Activated gamma-delta T cell treated with anti-CD3 and anti-CD28 coated beads, Interleukin-2, amount 50 U/mL, for 16 hours (primary cell): ENCODE measurements at places on chromosomes 6 and 20.
A peak's percentile ranks its signal among the peaks of the same experiment; 100 is the strongest.

DNA sequence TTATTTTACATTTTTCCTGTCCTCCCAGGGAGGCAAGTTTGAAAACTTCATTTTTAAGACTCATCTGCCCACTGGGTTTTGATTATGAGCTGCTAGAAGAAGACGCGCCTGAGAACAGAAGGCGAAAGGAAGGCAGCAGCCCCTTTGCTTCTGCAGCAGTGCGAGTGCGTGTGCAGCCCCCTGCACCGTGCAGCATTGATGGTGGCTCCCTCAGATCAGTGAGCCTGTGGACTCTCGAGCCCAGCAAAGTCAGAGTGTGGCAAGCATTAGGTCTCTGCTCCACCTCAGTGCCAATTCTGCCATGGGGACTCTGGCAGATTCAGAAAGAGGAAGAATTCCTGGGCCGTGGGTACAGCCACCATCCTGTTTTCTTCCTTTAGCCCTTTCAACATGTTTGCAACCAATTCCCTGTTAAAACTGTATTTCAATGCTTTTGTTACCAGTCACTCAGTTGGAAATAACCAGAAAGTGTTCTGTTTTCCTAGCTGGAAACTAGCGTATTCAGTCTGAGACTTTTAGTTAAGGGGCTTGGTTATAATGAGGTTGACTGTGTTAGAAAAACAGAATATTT, 134.8 kb upstream of the OGFRL1 start:
- DNase-seq, result no peak

DNA sequence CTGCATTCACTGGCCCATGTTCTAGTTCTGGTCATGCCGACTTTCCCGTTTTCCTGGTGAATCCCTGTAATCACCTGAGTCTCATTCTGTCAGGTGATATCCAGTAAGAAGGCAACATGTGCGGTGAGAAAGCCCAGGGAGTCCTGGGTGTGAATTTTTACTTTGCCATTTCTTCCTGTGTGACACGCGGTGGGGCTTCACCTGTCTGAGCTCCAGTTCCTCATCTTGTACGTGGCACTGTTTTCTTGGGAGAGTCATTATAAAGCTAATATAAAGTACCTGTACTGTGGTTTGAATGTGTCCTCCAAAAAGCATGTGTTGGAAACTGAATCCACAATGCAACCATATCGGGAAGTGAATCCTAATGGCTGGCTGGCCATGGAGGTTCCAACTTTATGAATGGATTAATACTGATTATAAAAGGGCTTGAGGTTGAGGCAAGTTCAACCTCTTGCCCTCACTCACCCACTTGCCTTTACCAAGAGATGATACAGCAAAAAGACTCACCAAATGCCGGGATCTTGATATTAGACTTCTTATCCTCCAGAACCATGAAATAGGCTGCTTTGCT, 5.1 kb downstream of the HLA-E start:
- no peak for DNase-seq

DNA sequence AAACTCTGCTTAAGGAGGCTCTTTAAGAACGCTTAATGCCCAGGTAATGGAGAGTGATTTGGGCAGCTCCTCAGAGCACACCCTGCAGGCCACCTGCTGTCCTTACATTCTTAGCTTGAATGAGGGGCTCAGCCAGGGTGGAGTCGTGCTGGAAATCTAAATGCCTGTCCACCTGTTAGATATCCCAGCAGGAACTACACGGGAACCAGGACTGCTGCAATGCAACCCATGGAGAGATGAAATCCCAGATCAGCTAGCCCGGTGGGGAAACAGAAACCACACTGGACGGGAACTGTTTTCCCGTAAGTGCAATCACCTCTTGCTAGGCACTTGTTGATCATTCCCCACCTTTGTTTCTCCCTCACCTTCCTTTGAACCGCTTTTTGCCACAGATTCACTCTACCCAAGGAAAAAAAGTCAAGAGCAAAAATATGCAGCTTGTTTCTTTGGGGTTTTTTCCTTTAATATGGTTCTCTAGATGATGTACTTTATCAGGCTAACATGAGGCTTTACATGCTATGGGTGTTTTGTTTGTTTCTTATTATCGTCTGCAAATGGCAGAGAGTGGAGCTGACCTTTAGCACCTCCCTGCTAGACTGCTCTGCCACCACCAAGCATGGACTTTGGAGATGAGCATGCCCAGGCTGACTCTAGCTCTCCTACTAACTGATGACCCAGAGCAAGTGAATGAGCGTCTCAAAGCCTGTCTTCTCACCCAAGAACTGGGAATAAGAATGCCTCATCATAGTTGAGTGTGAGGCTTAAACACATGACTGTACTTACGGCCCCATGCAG, 125.9 kb upstream of the TNFAIP3 start:
- DNase-seq, result no peak

- no peak for DNase-seq
These were observed 98.7 kb upstream of the LRFN2 start for GRCh38 chr6:40685862-40686261.

DNA sequence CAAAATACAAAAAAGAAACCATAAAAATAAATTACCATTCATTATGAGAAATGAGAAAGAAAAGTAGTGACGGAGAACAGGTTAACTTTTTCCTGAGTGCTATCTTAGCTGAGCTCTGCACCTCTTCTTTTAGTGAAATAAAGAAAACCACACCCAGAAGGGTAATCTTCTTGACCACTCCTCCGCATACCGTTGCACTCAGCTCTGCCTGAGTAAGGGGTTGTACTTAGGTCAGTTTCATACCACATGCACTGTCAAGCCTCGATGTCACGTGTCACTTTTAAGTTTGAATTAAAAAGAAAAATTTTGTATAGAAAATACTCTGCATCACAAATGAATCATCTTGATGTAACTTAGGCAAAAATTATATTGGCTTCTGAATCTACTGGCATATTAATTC, 2.8 kb downstream of the EZR start:
- DNase-seq, result no peak

- peak; percentile 31 for DNase-seq
These were observed 129.1 kb upstream of the SMLR1 start for GRCh38 chr6:130697995-130698535.

DNA sequence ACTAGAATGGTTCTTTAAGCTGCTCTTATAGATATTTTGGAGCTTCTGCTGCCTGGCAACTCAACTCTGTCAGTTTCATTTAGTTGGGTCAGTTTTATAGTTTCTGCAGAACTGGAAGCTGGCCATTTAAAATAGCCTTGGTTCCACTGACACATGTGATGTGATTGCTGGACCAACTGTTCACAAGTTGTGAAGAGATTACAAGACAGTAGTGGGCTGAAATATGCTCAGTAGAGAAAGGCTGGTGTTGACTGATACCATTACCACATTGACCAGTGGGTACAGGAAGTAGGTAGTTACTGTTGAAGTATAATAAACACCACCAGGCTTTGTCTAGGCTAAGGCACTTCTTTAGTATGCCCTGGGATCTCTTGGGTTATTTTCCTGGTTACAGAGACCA, 39.0 kb downstream of the BCKDHB start:
- no peak for DNase-seq

- no peak for DNase-seq
These were observed 9.1 kb downstream of the LBP start for GRCh38 chr20:38355161-38356012.

- no peak for DNase-seq
These were observed 697.3 kb downstream of the FRK start for GRCh38 chr6:115363379-115363778.

- no peak for DNase-seq
These were observed 25.9 kb upstream of the AHCY start for GRCh38 chr20:34328928-34329677.

DNA sequence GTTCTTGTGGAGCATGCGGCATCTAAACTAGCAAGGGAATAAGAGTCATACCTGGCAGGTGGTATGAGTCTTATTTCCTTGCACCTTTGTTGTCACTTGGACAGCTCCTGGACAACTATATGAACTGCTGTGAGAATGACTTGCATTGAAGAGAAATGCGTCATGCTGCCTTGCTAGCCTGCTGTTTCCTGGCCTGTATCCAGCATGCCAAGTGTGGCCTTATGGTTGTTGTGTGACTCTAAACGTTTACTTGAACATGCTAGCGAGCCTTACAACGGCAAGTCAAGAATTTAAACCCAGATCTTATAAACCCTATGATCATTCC, 90.4 kb downstream of the CEP162 start:
- no peak for DNase-seq

DNA sequence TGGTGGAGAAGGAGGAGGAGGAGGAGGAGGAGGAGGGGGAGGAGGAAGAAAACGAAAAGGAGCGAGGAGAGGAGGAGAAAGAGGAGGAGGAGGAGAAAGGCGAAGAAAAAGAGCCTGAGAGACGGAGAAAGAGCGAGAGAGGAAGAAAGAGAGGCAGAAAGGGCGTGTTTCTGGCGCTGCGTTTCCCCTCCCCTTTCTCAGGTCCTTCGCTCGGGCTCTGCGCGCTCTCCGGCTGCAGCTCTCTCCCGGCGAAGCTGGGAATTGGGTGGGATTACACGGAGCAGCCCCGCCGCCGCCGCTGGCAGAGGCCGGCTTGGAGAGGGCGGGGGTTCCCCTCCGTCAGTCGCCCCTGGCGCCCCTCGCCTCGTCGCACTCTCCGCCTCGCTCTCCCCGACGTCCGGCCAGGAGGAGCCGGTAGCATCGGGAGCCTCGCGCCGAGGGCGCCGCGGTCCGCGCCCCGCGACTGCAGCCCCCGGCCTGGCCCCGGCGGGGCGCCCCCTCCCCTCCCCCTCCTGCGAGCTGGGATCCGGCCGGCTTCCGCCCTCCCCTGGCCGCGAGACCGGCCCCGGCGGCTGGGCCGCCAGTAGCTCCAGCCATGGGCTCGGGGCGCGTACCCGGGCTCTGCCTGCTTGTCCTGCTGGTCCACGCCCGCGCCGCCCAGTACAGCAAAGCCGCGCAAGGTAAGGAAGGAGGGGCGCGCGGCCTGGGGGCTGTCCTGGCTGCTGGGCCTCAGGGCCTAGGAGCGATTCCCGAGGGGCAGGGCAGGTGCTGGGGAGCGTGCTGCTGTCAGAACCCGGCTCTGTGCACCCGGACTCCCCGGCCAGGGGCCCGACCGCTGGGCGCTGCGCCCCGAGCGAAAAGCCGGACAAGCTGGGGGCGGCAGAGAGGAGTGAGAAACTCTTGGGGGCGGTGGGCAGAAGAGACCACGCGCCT, at the start of gene SCUBE3:
Gene SCUBE3 (plus strand): TSS at position 133 of the 933 bp plus-strand sequence. CDS start 463 bp downstream, at position 596.
- DNase-seq, result no peak

DNA sequence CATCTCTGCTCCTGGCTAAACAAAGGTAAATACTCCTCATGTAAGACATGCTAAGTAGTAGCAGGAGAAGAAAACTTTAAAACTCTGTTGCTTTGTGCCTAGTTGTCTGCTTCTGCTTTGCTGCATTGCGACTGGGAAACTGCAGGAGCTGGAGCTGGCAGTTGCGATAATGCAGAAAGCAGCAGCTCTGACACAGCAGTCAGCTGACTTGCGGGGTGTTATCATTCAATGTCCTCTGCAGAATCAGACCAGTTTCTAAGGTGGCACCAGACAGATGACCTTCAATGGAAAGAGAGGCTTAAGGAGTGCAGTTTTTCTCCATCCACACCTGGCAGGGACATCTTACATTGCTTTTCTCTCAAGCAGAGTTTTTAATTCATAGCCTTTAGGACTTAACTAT, 69.9 kb upstream of the SOX4 start:
- no peak for DNase-seq

DNA sequence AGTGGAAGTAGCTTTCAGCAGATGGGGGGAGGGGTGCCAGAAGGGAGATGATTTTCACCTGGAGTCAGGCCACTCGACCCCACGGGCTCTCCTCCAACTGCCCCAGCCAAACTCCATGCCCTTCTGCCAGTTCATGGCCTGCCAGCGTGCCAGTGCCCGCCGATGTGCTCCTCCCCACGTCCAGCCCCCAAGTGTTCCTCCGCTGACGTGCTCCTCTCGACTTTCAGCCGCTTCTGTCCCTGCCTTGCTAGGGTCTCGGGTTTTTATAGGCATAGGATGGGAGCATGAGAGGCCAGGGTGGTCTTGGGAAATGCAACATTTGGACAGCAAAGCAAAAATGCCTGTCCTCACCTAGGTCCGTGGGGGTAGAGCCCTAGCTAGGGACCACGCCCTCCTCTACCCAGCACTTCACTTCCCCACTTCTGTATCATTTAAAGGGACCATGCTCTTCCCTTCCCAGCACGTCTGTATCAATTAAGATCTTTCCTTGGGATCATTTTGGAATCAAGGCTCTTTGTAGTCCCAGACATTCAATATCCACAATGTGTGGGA, 54.4 kb downstream of the PRND start:
- no peak for DNase-seq

DNA sequence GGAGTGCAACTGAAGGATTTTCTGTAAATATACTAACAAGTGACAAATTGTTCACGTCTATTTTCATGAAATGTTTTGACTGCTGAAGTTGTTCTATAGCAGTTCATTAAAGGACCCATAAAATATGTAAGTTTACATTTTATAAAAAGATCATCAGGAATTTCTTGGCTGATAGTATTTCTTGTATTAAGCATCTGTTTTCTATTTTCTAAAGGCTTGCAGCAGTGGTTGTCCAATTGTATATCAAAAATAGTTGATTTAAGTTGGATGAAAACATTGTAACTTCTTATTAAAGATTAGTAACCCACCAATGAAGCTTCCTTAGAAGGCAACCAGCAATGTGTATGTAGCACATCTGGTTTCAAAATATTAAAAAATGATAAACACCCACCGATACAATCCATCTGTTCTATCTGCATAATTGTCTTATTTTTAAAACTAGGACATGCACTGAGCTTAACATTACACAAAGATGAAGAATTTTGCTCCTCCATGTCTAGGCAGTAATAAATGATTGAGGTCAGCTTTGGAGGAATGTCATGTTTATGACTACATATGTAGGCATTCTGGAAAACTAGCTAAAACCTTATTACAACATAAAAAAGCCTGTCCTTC, 301.3 kb upstream of the TCF21 start:
- no peak for DNase-seq

DNA sequence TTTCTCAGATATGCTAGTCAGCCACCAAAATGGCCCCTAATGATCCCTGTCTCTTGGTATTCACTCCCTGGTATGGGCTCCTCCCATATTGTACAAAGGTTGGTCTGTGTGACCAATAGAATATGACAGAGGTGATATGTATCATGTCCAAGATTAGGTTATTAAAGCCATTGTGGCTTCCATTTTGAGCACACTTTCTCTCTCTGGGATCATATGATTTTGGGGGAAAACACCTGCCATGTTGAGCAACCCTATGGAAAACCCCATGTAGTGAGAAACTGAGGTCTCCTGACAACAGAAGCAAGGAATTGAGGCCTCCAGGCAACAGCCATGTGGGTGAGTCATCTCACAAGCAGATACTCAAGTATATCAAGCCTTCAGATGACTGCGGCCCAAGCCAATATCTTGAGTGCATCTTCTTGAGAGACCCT, 7.1 kb upstream of the ZNF318 start:
- DNase-seq, result no peak

DNA sequence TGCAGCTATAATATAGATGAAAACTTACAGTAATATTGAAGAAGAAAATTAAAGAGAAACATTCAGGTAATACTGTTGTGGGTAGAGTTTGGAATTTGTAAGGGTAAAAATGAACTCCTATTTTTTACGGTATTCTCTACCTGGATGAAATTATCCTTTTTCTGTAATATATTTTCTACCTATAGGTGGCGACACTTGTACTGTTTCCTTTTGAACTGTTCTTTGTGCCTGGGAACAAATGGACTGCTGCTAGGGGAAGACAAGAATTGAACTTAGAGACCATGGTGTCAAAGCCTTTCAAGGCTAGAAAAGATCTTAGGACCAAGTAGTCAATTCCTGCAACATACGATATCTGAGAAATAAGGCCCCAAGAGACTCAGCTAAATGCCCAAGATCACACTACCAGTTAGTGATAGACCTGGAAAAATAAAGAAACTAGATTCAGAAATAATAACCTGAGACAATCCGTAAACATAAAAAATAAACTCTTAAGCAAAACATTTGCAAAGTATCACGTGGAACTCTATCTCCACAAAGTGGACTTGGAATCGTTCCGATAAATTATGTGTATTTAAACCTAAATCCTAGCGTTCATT, 383.8 kb downstream of the TFAP2A start:
- DNase-seq, result no peak
